NCI-H1436 treated with DMSO at 0.1 percent for 48 hours (cell line): ENCODE measurements at places on chromosomes 1 and 21.

DNA sequence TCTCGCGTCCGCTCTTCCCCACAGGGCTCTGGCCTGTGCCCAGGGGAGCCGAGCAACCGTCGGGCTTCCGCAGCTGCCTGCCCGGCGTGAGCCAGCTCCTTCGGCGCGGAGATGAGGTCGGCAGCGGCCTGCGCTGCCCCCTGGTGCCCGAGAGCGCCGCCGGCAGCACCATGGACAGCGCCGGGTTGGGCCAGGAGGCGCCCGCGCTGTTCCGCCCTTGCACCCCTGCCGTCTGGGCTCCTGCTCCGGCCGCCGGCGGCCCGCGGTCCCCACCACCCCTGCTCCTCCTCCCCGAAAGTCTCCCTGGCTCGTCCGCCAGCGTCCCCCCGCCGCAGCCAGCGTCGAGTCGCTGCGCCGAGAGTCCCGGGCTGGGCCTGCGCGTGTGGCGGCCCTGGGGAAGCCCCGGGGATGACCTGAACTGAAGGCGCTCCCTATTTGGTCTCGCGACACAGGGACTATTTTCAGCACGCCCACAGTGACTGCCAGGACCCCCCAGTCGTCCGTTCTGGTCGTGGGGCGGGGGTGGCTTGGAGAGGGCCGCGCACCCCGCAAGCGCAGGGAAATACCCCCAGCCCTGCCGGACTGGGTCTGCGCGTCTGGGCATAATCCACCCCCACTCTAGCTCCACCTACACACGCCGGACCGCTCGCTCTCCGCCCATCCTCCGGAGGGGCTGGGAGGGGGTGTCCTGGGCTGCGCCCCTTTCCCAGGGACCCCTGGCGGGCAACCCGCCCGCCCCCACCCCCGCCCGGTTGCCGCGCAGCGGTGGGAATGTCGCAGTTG is 1.3 kb downstream of the HES3 start:
- no peak for DNase-seq

- DNase-seq: no peak
These were observed 23.4 kb downstream of the CNIH3 start for GRCh38 chr1:224639426-224639975.

- no peak for DNase-seq
These were observed 144.7 kb downstream of the ZNF281 start for GRCh38 chr1:200265104-200265503.

DNA sequence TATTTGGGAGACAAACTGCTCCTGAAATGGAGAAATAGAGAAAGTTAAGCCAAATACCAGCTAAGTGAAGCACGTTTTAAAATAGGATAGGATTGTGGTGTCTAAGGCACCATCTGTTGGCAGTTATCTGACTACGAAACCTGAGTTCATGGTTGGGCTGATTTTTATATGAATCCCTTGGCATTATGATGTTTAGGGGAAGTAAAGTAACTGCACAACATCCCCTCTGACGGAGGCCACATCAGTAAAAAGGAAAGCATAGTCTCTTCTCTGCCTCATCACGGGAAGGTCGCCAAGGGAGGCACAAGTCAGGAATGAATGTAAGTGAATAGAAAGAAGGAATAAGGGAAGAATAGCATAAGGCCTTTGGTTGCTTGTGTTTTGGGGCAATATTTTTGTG is 128.0 kb downstream of the PRRX1 start:
- no peak for DNase-seq

GRCh38 chr1:174892016-174892415 is 107.7 kb upstream of the CACYBP start:
- no peak for DNase-seq

DNA sequence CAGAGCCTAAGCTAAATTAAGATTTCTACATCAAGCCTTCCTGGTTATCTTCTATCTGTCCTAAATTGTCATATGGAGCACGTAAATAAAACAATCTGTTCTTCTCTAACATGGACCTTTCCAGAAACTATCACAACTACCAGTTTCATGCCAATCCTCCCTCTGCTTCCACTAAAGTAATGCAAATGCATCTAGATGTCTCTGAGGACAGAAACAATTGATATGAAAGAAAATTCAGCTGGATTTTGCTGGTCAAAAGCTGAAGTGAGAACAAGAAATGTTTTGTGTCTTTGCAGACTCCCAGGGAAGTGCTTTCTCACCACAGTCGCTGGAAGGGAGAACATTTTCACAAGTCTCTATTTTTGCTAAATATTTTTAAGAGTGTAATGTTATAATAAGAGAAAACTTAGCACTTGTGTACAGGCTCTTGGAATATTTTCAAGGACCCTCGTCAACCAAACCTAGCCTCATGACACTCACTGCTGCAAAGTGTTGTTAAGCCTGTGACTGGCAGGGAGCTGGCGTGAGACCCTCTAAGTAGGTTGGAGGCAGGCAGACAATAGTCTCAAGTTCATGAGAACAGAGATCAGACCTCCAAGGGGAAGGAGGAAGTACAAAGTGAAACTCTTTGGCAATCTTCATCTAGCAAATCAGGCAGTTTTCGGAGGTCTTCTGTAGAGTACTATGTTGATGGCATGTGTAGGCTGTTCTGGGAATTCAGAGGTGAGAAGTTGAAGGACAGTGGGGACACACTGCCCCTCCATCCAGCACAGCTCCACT is 38.8 kb downstream of the DNASE2B start:
- DNase-seq: no peak

DNA sequence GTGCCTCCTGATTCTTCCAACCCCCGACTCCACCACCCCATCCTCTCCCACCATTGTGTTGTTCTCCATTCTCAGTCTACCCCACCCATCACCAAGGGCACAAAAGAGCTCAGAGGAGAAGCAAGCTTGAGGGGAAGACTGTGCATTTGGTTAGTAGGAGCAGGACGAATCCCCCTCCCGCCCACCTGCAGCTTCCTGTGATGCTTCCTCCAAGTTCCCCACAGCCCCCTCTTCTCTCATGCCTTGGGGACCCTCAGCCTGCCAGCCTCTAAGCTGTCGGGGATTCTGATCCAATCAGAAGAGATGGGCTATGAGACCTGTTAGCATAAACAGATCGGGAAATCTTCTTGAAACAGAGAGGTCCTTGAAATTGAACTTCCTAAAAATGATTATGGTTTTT is 22.2 kb upstream of the CAPZB start:
- DNase-seq: no peak

GRCh38 chr21:41600961-41601572 is 93.1 kb upstream of the TMPRSS2 start:
- no peak for DNase-seq

DNA sequence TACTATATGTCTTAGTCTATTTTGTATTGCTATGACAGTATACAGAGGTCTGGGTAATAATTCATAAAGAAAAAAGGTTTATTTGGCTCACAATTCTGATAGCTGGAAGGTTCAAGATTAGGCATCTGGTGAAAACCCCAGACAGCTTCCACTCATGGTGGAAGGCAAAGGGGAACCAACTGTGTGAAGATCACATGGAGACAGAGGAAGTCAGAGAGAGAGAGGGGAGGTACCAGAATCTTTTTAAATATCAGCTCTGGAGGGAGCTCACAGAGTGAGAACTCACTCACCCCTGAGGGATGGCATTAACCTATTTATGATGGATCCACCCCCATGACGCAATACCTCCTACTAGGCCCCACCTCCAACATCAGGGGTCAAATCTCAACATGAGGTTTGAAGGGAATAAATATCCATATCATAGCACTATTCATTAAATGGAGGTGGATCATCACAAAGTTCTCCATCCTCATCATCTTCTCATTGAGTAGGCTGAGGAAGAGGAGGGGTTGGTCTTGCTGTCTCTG is 290.5 kb downstream of the DSCAM start:
- DNase-seq: no peak

DNA sequence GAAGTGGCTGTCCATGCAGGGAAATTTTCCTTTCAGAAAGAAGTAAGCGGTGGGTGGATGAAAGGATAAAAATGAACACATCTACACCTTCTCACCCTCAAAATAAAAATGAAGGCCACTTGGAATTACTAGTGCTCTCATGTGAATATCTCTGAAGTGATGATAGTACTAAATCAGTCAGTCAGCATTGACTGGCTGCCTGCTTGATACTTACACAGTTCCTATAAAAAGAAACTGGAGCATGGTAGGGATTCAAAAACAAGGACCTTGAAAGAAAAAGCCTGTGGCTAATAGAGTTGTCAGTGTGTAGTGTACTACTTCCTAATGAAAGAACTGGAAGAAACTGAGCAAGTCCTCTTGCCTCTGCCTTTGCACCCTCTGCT is 239.7 kb downstream of the HLX start:
- no peak for DNase-seq

DNA sequence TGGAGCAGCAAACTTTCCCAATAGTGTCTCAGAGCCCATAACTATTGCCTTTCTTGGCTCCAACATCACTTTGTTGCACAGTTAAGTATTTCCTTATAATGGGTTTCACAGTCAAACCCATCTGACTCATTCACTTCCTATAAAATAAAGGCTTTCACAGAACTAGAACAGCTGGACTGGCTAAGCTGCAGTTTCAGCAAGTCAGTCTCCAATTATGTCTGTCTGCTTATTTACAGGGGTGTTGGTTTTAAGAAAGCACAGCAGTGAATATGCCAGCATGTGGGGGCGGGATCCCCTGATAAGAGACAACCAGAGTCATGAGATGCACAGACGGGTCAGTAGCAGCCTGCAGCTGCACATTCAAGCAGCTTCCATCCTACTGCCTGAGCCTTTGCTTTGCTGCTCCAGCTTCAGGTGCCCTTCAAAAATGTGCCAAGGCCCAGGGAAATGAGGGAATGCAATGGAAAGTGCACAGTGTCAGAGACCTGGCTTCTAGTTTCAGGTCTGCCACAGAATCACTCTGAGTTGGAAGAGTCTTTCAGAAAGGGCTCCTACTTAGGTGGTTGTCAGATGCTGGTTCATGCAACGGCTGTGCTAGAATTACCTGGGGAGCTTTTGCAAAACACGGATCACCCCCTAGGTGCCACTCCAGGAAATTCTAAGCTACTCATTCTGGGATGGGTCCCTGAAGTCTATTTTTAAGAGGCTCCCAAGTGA is 24.8 kb downstream of the RNF19B start:
- no peak for DNase-seq

DNA sequence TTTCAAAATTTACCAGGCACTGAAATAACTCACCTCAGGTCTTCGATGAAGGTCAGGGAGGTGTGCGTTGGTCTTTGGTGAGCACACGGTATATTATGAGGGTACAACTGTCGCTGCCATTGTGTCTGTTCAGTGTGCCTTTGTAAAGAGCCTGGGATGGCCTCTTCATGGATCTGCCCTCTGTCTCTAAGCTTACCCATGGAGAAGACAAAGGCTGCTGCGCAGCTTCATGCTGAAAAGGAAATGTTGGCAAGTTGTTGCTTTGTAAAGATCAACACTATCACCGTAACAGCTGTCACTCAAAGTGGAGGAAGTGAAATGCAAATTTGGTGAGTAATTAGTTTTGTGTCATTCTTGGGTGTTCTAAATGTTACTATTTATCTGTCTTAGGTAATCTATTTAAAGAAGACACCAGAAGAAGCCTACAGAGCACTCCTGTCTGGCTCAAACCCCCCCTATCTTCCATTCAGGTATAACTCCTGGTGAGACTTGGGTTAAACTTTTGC is 71.6 kb downstream of the CDC14A start:
- DNase-seq: no peak

DNA sequence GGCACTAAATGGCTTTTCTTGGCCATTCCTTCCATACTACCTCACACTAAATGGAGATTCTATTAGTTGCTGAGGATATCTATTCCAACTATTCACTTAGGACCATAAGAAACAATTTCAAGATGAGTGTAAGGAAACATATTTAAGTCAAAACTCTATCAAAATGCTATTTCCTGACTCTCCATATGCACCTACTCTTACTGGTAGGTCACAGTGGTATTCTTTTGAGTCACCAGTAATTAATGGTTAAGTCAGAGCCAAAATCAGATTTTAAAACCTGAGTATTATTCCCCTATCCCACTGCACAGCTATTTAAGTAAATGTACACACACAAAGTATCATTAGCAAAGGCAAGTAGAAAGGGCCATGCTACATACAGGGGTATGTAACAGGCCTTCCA is 50.3 kb downstream of the ARID4B start:
- DNase-seq: no peak

DNA sequence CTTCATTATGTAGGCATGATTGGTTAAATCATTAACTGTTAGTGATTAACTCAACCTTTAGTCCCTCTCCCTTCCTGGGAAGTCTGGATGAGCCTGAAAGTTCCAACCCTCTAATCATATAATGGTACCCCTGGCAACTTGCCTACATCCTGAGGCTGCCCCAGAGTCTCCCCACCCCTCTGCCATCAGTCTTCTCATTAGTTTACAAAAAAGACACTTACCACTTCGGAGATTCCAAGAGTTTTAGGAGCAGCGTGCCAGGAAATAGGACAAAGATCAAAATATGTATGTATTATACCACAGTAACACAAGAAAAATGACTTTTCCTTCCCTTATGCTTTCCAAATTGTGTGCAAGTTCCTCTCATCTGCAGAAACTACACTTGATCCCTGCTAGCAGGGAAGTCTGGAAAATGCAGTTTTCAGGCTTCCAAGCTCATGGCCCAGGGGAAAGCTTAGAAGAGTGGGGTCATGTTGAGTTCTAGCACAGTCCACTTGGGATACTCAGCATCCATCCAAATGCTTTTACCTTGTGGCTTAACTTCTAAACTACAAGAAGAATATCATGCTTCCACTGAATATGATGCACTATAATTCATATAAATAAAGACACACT is 64.6 kb upstream of the PPIH start:
- DNase-seq: no peak

DNA sequence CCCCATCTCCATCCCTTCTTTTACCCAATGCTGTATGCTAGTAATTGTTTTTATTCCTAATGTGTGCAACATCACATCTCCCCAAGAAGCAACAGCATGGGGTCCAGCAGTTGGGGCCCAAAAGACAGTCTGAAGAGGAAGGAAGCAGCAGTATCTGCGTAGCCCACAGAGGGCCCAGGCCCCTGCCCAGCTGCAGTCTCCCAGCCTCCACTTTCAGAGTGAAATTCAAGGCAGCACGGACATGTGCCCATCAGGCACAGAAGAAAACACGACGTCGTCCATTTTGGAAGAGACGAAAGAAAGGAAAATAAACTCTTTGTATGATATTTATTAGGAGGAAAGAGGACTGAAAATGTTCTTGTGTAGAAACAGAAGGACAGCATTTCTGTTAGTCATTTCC is 37.4 kb downstream of the NCF2 start:
- no peak for DNase-seq

- DNase-seq: no peak
These were observed 76.7 kb upstream of the VCAM1 start for GRCh38 chr1:100642826-100643225.

- no peak for DNase-seq
These were observed 177.9 kb downstream of the PGBD5 start for GRCh38 chr1:230248016-230248888.
